ENCODE measurements at places on chromosomes 13 and 19. TPM values are rescaled to one million over a fixed set of nuclear protein-coding genes. Genes with fewer than 3 reads are reported as not detected.

Gene TMEM59L
- total RNA-seq = not detected

Gene MUC16
- total RNA-seq = not detected

Gene ZNF415
- total RNA-seq = 11.2 TPM

Gene RAB3D
- total RNA-seq = 23.7 TPM

All from hair follicle dermal papilla cell (primary cell).